ENCODE measurements at places on chromosomes 3 and 15.

DNA sequence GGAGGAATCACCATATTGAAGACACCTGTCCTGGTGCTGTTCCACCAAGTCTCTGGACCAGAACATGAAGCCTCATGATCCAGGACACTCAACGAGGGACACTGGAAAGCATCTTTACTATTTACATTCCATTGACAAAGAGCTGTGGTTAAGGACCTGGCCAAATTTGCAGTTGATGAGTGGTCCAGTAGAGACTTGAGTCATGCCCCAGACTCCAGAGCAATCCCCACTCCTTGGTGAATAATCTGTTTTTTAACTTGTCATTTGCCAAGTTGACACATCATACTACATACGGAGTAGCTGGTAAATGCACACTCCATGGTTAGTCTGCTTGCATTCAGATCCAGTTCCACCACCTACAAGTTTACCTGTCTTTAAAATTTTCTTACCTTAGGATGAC lies 1.2 kb upstream of the COL6A6 start:
- peak; percentile 74 for DNase-seq

DNA sequence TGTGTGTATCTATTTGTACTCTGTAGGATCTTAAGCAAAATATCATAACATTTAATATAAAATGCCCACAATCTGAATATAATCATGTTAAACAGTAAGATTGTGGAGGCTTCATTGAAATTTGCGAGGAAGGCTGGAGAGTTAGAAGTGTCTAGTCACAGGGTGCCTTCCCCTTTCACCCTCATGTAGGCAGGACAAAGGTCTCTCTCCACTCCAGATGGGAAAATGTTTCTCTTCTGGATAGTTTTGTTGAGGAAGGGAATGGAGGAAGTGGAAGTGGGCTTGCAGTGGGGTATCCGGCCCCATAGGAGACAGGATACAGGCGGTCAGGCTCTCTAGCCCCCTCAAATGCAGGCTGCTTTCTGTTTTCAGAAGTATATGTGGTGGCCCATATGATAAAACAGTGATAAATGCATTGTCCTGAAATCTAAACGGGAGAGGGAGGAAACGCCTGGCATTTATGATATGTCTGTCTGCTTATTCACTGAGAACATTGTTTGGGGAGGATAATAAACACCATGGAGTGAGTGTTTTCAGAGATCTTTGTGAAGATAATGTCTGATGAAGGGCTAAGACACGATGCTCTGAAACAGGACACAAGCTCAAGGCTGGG lies 13.3 kb upstream of the MYZAP start:
- DNase-seq = no peak

- DNase-seq = peak; percentile 77
Measured at GRCh38 chr3:178439504-178439903, 96.7 kb upstream of the KCNMB2 start.

DNA sequence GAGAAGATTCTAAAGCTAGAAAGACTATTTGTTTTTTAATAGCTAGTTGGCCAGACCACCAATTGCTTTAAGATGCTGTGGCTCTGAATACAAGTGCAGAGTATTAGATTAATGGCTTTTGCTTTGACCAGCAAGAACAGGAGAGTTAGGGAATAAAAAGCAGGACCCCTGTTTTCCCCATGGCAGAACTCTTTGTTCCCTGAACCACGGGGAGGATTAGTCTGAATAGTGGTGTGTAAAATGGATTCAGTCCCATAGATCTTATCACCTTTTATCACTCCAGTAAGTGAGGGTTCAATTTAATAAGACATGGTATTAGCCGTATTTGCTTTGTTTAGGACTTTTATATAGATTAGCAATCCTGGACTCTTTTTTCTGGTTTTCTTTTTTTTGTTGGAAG lies 562.6 kb upstream of the DPPA4 start:
- no peak for DNase-seq

DNA sequence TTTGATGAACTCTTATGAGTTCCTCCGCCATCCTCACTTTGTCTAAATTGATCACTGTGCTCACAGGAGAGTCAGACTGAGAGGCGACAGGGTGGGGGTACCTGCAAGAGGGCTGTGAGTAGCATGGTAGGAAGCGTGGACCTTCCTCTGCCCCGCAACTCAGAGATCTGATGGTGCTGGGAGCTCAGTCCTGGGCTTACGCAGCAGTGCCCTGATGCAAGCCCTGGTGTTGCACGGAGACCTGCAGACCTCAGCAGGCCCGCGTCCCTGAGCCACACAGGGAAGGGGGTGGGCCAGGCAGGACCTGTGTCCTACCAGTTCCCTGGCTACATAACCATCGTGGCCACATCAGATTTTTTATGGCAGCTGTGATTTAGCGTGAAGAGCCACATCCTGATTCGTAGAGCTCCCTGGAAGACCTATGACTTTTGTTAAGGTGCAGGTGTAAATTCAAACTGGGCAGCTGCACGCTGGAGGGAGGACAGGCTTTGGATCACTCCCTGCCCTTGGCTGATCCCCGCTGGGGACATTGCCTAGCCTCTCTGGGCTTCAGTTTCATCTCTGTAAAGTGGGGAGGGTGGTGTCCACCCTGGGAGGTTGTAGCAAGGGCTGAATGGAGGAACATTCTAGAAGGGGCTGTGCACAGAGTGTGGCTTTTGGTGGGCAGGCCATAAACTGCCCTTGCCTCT lies 176.1 kb downstream of the KLF13 start:
- no peak for DNase-seq

- peak; percentile 26 for DNase-seq
Measured at GRCh38 chr15:42549032-42549491, 424 bp downstream of the HAUS2 start.

DNA sequence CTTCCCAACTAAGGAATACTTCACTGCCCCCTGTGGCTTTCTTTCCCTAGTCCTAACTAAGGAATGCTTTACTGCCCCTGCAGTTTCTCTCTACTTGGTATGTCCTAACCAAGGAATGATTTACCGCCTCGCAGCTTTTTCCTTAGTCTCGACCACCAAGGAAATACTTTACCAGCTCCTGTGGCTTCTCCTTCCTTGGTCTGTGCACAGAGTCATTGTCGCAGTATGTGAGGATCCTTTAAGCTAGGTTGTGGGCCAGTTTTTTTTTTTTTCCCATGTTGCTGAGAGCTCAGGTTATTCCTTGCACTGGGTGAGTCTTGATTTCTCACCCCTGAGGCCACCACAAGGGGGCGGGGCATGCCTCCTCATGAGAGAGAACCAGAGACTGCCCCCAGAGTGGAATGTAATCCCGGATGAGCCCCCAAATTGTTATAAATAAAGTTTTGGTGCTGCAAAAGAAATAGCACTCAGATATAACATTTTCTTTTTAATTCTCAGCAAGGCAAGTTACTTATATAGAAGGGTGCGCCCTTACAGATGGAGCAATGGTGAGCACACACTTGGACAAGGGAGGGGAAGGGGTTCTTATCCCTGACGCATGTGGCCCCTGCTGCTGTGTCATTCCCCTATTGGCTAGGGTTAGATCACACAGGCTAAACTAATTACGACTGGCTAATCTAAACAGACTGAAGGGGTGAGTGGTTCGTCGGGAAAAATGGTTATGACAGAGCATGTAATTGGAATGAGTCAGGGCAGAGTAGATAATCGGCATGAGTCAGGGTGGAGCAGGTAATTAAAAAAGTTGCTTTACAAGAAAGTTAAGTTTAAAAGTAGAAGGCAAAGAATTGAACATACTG lies 27.0 kb downstream of the NDUFB4 start:
- no peak for DNase-seq

DNA sequence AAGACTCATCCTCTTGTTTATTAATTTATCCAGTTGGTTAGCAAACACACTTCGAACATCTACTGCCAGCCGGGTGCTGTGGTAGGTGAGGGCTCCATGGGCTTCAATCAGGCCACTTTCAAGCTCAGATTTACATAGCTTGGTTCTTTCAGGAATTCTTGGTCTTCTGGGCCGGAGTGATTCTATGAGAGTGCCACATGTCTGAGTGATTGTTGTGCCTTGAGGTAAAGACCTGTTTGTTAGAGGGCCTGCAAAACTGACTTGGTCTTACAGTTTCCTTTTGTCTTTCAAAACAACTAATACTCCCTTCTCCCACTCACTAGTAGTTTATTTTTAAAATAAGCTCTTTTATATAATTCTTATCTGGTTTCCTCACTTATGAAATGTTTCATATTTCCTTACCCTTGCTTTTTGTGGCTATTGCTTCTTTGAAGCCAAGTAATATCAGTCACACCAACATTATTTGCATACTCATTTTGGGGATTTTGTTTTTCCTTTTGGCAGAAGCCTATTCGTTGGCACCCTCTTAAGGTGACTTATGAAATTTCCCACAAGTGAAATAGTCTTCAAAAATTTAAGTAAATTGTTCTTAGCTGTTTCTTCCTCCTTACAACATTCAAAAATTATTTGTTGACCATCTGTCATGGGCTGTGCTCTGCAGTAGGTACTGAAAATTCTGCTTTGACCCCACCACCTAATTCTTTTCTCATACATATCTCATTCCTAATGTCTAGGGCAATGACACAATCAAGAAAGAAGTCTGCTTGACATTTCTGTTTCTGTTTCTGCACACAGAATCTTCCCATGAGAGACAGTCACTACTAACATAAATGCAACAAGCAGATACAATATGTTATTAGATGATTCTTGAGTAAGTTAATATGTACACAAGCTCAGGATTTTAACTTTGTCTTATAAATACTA lies 120.2 kb downstream of the LRRC28 start:
- DNase-seq = peak; percentile 37

DNA sequence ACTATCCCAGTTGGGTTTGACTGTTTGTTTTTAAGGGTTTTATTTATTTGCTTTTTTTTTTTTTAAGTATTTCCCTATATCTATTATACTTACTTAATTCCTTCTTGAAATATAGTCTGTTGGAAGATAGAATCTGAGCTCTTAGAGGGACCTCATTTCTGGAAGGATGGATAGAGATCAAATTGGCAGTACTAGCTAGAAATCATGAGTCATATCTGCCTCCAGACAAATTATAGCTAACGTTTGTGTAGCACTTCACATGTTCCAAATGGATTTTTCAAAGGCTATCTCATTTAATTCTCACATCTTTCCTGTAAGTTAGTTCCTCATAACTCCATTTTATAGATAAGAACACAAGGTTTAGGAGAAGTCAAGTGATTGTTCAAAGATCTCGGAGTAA lies 384.7 kb downstream of the ZIC1 start:
- DNase-seq = no peak

DNA sequence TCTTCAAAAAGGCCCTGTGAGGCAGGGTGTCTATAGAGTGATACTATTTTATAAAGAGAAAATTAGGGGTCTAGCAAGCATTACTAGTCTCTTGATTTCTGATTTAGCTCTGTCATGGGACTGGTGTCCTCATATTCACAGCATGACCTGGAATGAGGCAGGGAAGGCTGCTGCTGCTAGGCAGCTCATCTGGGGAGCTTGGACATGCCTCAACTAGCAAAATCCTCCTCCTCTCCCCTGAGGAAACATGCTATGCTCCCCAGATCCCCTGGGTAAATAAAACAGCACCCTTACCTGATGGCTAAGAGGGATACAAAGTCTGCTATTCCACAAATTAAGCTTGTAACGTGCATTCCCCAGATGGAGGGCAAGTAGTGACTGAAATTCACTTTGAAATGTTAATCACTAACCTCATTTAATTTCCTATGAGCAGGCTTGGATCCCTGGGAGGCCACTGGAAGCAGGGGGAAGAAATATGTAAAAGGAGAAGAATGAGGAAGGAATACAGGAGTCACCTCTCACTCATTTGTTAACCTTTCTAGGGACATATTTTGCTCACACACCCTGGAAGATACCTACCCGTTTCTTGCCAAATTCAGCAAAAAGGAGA lies 709.4 kb downstream of the SQOR start:
- no peak for DNase-seq

DNA sequence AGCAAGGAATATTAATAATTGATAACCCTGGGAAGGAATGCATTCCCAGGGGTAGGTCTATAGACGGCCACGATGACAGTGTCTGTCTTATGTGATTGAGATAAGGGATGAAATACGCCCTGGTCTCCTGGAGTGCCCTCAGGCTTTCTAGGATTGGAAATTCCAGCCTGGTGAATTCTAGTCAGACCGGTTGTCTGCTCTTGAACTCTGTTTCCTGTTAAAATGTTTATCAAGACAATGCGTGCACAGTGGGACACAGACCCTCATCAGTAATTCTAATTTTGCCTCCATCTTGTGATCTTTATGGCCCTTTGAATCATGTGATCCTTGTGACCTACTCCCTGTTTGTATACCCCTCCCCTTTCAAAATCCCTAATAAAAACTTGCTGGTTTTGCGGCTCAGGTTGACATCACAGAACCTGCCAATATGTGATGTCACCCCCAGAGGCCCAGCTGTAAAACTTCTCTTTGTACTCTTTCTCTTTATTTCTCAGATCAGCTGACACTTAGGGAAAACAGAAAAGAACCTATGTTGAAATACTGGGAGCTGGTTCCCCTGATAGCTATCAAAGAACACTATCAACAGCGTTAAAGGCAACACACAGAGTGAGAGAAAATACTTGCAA lies 183.3 kb downstream of the PDE8A start:
- DNase-seq = no peak

- DNase-seq = no peak
Measured at GRCh38 chr15:58704155-58704865, 45.2 kb downstream of the ADAM10 start.

DNA sequence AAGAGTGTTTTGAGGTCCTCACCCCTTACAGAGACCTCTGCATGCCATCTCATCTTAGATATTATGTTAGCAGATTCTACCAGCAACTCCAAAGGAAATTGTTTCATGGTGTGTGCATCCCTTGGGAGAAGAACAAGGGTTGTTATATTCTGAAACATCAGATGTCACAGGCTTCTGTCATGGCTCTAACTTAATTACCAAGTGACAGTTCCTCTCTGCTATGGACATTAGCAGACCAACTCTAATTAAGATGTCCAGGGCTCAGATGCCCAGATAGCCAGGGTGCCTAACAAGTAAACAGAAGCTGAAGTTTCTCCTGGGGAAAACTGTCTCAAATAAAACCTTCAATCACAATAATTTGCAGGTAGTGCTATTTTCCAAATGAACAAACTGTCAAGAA lies 153.1 kb upstream of the BFSP2 start:
- DNase-seq = no peak

DNA sequence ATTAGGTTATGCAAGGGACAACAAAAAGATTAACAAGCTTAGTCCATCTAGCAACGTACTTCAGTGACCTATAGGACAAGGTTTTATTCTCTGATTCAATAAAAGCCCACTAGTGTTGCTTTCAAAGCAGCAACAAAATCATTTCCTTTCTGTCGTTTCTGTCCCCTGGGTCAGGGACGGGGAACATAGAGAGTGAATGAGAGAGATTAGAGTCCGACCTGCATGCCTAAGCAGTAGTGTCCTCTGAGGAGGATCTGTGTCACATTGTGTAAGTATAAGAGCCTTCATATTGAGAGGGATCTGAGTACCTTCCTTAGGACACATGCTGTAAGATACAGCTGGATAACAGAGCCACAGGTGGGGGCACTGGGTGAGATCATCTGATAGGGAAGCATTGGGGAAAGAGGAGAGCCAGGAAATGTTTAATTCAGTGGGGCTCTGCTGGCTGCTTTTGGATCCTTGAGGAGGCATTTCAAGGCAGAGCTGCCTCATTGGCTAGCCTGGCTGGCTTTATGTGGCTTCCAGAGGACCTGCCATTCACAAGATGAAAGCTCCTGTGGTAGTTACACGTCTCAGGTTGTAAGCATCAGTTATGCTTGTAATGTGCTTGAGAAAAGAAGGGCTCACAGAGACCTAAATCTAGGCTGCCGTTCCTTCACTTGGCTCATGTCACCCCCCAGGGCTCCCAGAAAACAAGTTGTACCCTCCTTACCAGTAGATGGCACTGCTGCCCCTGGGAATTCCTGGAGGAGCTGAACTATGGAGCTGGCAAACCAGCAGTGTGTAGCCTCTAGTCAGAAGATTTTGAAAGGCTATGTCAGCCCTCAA lies 2.7 kb downstream of the TMEM108 start:
- DNase-seq = peak; percentile 87

- DNase-seq = no peak
Measured at GRCh38 chr3:178684881-178685590, 148.8 kb downstream of the KCNMB2 start.
